Cardiac muscle cell (in vitro differentiated cells and primary cell): ENCODE measurements at places on chromosomes 4 and X.

GRCh38 chrX:3445806-3446490 lies 99.5 kb upstream of the MXRA5 start:
- no peak for DNase-seq

GRCh38 chr4:40458683-40459082 lies 123.5 kb downstream of the CHRNA9 start:
- no peak for DNase-seq

DNA sequence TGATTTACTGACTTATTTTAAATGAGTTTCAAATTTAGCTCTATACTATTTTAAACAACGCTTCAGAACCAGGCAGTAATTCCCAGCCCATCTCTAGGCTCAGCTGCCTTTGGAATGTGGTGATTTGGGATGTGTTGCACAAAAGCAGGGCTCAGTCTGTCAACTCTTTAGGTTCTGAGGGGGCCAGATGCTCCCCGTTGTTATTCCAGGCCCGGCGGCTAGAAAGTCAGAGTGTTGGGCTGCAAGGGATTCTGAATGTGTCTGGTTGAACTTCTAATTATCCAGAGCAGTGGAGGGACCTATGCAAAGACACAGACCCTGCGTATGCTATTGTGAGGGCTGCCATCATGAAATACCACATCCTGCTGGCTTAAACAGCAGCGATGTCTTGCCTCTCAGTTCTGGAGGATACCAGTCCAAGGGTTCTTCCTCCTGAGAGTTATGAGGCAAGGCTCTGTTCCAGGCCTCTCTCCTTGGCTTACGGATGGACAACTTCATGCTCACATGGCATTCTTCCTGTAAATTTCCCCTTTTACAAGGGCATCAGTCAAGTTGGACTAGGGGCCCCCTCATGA lies 123.2 kb upstream of the TRIM2 start:
- no peak for DNase-seq

DNA sequence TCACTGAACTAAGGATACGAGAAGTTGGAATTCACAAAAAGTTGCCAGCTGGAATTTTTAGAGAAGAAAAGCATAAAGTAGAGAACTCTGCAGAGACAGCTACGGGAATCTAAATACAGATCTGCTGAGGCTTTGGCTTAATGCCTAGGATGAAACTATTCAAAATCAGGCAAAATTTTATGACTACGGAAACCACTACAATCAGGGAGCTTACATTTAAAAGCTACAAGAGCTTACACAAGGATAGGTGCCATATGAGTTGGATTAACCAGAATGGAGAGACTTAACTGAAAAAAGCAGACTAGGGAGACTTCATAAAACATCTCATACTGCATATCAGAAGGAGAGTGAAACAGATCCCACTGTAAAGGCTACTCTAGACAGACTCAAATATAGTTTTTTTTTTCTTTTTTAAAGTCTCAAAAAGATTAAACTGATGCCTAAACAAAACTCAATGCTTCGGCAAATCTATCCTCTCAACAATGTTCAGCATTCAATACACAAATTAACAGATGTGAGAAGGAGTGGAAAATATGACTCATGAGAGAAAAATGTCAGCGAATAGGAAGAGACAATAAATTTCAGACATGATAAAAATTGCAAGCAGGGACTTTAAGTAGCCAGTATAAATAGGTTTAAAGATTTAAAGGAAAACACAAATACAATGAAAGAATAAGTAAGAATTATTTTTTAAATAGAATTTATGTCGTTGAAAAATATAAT lies 586.1 kb downstream of the FSTL5 start:
- no peak for DNase-seq

- peak; percentile 7 for DNase-seq
These were observed 384.5 kb downstream of the GRXCR1 start for GRCh38 chr4:43277003-43277402.

GRCh38 chrX:67543818-67544217 lies at the start of gene AR:
AR (plus strand) TSS chrX:67544021; CDS start chrX:67545147, 1,126 bp downstream.
- DNase-seq = peak; percentile 43

DNA sequence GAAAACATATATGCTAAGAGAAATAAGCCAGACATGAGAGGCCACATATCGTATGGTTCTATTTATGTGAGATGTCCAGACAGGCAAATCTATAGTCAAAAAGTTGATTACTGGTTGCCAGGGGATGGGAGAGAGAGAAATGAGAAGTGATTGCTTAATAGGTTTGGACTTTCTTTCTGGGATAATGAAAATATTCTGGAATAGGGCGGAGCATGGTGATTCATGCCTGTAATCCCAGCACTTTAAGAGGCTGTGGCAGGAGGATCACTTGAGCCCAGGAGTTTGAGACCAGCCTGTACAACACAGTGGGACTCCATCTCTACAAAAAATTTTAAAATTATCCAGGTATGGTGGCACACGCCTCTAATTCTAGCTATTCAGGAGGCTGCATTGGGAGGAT lies 22.4 kb downstream of the RBM47 start:
- DNase-seq = no peak

GRCh38 chr4:4408576-4409335 lies 21.9 kb downstream of the NSG1 start:
- DNase-seq = no peak

DNA sequence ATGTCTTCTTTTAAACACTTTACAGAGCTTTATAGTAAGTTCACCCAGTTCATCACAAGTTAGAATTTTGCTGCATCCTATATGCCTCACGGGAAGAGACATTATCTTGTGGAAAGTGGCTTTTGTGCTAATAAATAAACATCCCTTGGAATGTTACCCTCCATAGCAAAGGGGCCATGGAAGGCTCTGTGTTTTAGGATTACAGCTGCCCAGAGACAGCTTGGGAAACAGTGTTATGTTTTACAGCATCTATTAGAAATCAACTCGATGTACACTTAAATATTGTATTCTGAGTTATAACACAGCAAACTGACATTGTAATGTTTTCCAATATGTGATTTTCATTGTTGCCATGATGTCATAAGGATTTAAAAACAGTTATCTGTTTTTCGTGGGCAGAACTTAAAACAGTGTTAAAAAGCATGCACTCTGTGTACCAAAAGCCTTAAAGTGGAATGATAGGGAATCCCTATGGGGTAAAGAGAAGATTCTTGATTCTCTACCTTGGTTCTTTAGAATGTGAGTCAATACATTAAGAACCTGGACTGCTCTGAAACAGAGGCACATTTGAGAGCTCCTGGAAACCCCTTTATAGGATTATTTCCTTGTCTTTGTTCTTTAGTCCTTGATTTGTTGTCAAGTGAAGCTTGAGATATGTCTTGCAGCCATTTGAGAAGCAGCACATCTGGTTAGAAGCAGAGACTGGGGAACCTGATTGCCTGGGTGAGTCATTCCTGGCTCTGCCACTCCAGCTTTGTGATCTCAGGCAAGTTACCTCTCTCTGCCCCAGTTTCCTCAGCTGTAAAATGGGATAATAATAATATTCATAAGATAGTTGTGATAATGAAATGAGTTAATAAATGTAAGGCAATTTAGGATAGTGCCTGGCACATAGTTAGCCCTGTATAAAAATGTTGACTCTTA lies 41.6 kb downstream of the ARHGAP10 start:
- DNase-seq = no peak

GRCh38 chr4:12633053-12633651 lies 851.0 kb downstream of the RAB28 start:
- DNase-seq = peak; percentile 87

GRCh38 chr4:167035390-167035789 lies 198.9 kb downstream of the SPOCK3 start:
- no peak for DNase-seq

GRCh38 chrX:78182881-78183280 lies 43.4 kb upstream of the TAF9B start:
- DNase-seq = no peak

DNA sequence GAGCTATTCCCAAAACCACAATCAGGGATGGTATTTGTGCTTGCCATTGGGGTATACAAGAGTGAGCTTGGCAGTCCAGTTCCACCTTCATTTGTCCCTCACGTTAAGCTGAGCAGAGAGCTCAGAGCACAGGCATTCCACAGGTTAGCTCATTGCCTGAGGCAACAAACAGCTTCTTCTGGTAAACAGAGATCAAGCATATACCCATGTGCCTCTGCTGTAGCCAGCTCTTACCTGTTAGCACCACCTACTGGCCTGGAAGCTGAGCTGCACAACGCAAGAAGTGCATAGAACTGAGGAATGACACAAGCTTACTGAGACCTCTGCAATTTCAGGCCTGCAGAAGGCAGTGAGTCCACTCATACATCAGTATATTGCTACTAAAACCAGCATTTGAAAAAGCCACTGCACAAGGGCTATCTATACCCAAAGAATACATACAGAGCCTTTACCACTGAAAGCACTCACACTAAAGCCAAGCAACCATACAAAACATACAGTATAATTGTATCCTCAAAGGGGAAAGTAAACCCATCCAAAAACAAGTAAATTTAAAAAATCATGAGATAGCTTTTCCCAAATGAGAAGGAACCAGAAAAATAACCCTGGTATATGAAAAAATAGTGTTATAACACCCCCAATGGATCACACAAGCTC lies 258.3 kb upstream of the GABRA2 start:
- peak; percentile 69 for DNase-seq

DNA sequence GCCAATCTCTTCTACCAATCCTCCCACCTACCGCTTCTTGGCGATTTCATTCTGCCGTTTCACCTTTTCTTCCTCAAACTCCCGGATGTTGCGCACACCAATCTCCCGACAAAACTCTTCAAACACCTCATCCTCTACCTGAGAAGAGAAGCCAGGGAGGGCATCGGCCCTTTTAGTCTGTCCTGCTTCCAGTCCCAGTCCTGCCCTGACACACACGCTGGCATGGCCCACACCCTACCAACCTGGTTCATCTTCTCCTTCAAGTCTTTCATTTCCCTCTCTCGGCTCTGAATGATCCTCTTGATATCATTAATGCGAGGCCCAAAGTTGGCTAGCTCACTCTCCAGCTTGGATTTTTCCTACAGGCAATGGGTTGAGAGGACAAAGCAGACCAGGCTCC lies 18.9 kb downstream of the SMC1A start:
- no peak for DNase-seq

- DNase-seq = no peak
These were observed 173.6 kb upstream of the SFRP2 start for GRCh38 chr4:153962311-153963039.

DNA sequence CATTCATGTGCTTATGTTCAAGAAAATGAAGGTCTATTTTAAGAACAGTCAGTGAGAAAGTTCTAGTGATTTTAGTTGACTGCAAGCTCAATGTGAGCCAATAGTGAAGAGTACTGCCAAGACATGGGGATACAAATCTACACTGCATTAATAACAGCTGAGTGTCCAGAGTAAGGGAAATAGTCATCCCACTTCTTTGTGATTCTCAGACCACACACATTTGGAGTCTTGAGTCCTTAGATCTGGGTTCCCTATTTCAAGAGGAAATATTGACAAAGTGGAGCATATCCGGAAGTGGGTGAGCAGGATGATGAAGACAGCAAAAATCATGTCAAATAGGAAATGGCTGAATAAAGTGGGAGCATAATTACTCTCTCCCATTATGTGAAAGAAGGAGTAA lies 171.1 kb downstream of the LARP7 start:
- DNase-seq = no peak

DNA sequence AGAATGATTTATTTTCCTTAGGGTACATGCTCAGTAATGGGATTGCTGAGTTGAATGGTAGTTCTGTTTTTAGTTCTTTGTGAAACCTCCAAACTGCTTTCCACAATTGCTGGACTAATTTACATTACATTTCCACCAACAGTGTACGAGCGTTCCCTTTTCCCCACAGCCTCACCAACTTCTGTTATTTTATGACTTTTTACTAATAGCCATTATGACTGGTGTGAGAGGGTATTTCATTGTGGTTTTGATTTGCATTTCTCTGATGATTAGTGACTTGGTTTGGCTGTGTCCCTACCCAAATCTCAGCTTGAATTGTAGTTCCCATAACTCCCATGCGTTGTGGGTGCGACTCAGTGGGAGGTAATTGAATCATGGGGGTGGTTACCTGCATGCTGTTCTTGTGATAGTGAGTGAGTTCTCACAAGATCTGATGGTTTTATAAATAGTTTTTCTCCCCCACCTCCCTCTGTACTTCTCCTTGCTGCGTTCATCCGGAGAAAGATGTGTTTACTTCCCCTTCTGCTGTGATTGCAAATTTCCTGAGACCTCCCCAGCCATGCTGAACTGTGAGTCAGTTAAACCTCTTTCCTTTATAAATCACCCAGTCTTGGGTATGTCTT lies 95.1 kb downstream of the GBA3 start:
- DNase-seq = no peak

DNA sequence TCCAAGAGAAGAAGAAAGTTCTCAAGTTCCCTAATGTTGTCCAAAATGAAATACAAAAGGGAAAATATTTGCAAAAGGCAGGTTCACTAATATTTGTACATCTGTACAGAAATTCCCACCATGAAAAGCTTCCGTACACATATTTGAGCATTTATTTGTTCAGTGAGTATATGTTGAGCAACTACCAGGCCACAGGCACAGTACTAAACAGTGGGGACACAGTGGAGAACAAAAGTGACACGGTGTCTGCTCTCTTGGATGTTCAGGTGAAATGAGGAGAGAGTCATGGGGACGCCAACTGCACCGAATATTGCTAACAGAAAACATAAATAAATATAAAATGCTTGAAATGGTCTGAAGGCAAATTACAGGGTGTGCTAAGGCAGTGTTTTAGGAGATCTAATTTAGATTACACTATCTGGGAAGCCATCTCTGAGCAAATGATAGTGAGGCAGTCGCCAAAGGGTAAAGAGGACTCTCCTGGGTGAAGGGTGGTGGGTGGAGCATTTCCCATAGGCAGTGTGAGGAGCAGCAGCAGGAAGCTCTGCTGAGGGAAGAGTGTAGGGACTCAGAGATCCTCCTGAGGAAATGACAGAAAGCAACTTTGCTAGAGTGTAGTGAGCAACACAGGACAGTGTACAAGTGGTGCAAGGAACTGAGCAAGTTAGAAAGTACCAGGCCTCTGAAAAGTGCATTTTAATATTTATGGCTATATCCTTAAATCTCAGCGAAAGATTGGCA lies 375.2 kb downstream of the GALNTL6 start:
- DNase-seq = no peak

DNA sequence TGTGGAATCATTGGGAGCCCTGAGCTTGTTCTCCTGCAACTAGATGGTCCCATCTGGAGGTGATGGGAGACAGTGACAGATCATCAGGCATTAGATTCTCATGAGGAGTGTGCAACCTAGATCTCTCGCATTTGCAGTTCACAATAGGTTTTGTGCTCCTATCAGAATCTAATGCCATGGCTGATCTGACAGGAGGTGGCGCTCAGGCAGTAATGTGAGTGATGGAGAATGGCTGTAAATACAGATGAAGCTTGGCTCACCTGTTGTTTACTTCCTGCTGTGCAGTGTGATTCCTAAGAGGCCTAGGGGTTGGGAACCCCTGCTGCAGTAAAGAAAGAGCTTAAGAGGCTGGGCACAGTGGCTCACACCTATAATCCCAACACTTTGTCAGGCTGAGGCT lies 42.2 kb upstream of the PUDP start:
- no peak for DNase-seq

- no peak for DNase-seq
These were observed 30.5 kb downstream of the ATRX start for GRCh38 chrX:77755561-77755960.

DNA sequence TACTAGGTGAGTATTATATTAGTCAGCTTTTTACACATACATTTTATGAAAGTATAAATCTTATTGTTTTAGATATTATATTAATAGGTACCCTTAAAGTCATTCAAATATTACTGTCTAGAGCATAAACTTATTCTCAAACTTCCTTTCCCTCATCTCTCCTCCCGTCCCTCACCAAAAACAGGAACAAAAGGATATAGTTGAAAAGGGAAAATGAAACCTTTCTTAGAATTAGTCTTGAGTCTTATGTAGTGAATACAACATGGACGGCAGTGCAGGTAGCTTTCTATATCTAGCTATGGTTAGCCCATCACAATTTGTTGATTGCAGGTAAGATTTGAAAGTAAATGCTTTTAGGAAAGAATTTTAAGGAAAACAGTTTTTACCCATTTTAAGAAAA lies 65.6 kb downstream of the RBPJ start:
- no peak for DNase-seq
